ENCODE measurements at places on chromosomes 13 and 19.

GRCh38 chr13:59458908-59459579, 704.7 kb downstream of the DIAPH3 start:
- DNase-seq: no peak

GRCh38 chr13:101649488-101650126, 197.1 kb downstream of the ITGBL1 start:
- no peak for DNase-seq

DNA sequence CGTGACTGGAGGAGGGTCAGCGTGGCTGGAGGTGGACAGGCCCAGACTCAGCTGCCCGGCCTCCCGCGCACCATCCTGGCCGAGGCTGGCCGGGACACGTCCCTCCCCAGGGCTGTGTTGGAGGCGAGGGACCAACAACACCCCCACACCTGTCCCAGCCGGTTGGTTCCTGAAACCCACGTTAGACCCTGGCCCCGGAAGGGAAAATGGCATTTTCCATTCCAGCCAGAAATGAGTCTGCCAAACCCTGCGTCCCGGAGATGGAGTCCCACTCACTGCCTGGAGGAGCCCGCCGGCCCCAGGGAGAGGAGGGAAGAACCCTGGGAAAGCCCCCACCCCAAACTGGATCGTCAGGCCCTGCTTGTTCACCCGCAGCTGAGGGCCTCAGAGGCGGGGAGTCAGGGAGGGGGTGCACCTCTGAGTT, 4.8 kb upstream of the WDR18 start:
- no peak for DNase-seq

DNA sequence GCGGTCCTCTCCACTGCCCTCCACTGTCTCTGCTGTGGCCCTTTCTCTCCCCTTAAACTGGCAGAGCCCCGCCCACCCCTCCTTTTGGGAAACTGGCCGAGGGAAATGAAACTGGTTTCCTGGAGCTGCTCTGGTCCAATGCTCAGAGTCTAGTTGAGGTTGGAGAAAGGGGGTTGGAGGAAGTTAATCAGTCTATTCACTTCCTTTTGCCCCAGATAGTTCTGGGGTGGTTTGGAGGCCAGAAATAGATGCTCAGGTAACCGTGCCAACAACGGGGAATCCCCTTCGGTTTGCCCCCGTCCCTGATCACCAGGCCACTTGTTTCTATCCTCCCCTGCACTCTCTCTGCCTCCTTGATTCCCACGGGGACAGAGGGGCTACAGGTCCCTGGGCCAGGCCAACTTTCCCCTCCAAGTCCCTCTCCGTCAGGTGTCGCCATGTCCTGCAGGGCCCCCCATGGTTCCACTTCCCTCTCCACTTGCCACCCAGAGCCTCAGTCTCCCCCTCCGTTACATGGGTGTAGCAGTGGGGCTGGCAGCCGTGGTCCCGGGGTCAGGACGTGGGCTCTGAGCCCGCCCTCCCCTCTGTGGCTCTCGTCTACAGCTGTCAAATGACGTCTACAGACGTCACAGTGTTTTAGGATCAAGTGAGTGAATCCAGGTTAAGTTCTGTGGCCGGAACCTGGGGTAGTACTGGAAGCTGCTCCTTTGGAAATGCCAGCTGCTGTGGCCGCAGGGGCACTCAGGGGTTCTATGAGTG, at the start of gene IL4I1:
Gene IL4I1 (minus strand): TSS at position 25 of the 759 bp plus-strand sequence. CDS start 727 bp downstream, outside the sequence.
- DNase-seq: peak; percentile 23

DNA sequence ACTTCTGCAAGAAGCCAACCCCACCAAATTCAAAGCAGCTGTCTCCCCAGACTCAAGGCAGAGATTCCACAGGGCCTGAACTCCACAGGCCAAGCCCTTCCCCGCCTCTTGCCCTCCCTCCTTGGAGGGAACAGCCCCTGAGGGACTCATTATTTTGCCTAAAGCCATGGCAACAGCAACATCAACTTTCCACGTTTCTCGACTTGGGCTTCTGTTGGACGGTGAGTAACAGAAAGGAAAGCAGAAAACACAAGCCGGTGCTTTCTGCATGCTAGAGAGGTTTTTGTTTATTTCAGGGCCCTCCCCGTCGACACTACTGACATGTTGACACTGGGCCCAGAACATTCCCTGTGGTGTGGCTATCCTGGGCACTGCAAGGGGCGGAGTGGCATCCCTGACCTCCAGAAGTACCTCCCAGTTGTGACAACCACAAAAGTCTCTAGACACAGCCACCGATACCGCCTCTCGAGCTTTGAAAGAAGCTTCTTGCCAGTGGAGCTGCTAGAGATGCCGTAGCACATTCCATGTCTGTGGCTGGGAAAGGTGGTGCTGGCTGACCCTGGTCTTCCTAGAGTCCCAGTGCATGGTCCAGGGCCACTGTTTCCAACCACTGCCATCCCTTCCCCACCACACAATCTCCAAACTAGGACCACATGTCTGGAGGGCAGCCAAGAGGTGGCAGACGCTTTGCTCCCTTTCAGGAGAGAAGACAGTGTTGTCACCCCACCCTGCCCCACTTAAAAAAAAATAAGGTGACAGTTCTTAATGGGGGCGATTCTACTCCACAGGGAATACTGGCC, 12.8 kb downstream of the CAPS start:
- DNase-seq: no peak

DNA sequence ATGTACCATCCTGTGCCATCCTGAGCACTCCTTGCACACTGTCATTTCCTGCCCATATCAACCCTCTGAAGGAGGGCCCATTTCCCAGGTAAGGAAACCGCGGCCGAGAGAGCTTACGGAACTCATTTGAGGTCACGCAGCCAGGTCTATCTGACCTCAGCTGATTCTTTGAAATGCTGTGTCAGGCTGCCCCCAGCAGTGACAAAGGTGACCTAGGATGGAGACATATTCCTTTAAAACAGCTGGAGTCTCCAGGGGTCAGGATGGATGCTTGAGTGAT, 42.2 kb upstream of the VSTM2B start:
- DNase-seq: no peak

DNA sequence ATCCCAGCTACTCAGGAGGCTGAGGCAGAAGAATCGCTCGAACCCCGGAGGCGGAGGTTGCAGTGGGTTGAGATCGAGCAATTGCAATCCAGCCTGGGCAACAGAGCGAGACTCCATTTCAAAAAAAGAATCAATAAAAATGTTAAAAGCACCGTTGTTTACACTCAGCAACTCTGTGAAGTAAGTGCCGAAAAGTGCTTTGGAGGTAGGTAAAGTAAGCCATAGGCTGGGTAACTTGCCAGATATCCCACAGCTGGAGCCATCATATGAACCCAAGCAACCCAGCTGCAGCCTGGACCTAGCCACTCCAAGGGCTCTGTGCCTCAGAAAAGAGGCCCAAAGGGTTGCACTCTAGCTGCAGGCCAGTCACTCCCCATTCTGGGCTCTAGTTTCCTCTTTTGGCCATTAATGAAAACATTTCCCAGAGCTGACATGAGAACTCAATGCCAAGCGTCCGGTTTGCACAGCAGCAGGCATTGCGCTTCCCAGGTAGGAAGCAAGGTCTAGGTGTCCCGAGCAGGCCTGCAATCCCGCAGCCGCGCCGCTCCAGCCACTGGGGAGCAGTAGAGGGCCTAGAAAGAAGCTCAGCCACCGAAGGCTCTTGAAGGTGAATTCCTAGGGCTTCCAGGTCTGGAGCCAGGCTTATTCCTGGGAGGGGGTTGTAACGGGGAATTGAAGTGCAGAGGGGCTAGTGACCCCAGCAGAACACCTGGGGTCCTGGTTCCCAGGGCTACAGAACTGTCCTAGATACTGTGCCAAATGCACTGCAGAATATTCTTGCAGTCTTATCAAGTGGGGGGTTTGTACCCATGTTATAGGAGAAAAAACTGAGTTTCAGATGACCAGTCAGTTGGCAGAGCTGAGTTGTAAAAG, 4.1 kb upstream of the CD79A start:
- DNase-seq: no peak

DNA sequence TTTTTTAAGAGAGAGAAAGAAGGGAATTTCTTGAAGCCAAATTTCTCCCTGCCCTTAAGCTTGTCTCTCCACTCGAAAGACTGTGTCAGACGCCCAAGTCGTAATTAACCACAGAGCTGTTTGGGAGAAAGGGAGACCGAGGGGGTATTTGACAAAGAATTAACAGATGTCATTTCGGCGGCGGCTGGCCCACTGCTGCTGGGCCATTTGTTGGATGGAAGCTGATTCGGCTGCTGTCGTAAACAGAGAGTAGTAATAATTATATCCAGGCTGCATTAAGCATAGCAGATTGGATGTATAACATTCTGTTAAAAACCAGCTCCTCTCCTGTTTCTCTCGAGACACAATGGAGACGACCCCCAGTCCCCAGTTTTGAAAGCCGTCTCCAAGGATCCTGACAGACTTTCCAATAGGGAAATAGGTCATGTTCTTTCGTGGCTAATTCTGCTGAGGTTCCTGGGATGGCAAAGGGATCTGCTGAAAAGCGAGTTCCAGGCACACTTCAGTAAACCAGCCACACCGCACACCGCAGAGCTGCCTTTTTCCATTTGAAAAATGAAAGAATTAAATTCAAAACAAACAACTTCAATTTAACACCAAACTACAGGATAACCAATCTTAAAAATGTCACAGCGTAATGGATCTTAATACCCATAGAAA, 71.5 kb downstream of the KCTD15 start:
- no peak for DNase-seq

GRCh38 chr13:27269114-27269665, 1.4 kb upstream of the RASL11A start:
- no peak for DNase-seq

- no peak for DNase-seq
Measured at GRCh38 chr19:3720349-3720917, 12.2 kb downstream of the TJP3 start.

DNA sequence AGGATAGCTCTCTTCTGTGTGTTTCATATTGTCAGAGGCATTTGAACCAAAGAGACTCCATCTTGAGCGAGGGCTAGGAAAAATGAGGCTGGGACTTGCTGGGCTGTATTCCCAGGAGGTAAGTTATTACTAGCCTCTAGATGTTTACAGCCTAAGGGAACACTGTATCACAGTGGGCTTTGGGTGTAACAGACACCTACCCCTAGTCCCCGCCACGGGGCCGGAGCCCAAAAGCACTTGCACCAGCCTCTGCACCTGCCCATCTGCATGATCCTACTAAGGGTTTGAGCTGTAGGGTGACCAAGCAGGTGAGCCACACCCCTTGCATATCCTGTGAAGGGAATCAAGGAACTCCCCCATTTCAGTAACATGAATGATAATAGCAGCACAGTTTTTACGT, 1972.2 kb downstream of the OLFM4 start:
- no peak for DNase-seq

- no peak for DNase-seq
Measured at GRCh38 chr13:100173203-100173602, 84.3 kb downstream of the PCCA start.

- no peak for DNase-seq
Measured at GRCh38 chr13:40438999-40439797, 227.2 kb downstream of the FOXO1 start.

GRCh38 chr19:46716672-46717033, 261 bp downstream of the PRKD2 start:
- DNase-seq: no peak

DNA sequence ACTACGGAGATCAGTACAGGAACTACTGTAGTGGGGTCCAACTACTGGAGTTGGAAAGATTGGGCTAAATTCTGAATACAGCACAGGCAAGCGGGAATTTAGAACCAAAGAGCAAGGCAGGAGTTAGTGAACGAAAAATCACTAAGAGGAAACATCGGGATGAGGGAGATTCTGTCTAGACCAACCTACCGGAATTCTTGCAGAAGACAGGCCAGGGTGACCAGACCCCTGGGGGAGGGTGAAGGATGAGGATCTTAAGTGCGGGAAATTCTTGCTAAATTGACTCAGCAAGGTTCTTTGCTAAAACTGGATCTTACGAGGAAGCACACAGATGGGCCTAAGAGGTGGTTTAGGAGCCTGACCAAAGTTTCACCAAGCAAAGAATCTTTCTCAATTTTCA, 13.2 kb upstream of the PSPC1 start:
- DNase-seq: no peak

GRCh38 chr19:10544753-10545251, 1.1 kb downstream of the ATG4D start:
- DNase-seq: no peak

GRCh38 chr13:113874579-113875428, 10.9 kb upstream of the GAS6 start:
- no peak for DNase-seq

- no peak for DNase-seq
Measured at GRCh38 chr13:66424422-66424821, 805.7 kb downstream of the PCDH9 start.

DNA sequence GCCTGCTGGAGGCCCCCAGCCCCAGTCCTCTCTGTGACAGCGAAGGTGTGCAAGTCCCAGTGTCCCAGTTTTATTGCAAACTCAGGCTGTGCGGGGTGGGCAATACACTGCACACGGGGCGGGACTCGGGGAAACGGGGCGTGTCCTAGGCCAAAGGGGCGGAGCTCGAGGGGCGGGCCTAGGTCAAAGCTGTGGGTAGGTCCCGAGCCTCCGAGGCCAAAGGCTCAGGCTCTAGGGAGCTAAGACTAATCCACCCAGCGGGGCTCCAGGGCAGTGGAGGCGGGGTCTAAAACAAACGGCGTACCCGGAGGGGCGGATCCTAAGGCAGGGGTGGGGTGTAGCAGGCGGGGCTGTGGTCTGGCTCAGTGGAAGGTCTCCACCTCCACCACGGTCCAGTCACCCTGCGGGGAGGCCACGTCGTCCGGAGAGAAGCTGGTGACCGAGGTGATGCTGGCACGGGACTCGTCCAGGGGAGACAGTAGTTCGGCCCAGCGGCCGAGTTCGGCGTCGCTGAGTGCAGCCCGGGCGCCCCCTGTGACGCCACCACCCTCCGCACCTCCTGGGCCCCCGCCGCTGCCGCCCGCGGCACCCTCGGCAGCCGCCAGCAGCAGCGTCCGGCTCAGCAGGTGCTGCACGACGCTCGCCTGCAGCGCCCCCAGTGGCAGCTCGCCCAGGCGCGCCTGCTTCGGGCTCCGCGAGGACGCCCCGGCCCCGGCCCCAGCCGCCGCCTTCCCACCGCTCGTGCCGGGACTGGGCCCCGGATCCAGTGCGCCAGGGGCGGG, 5.3 kb downstream of the PRR36 start:
- DNase-seq: peak; percentile 74

DNA sequence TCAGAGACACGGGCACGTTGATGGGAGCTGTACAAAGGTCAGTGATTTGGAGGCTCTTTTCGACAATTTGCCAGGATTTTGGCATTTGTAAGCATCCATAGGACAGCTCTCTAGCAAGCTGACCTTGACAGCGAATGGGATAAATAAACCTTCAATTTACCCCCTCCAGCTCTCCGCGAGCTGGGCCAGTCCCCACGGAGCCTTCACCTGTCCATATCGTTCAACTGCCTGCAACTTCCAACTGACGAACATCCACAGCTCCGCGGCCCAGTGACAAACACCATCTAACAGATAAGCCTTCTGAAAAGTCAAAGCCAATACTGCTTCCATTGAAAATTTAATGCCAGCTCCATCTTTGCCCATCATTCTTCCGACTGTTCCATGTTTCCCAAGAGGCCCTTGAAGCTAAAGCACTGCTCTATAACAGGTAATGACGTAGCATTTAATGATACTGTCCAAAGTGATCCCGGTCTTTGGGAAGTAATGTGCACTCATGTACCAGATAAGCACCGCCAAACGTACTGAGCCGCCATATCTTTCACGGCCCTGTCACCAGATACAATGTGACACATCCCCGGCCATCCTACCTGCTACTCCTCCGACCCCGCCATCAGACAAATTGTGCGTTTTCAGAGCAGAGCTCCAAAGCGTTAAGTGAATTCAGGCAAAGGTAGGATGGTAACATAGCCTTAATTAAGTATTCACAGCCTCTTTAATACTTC, 365.3 kb upstream of the ZNF507 start:
- no peak for DNase-seq

All from activated CD8-positive, alpha-beta memory T cell treated with anti-CD3 and anti-CD28 coated beads for 48 hours (primary cell).